Lower lobe of right lung (tissue), 2 donors: ENCODE measurements at places on chromosomes 2 and 18. TPM values are rescaled to one million over a fixed set of nuclear protein-coding genes. Genes with fewer than 3 reads are reported as not detected.

The SLC5A7 gene
- total RNA-seq, result 0.30 TPM

The TMEM247 gene
- total RNA-seq, result not detected

The DSG2 gene
- 27.6 TPM for total RNA-seq

The NHEJ1 gene
- 13.0 TPM for total RNA-seq

GRCh38 chr18:13291745-13292447 is 73.3 kb downstream of the LDLRAD4 start:
- no peak overlapping the region for H3K27ac ChIP-seq
- no peaks in the 10 kb centered on the region for H3K27me3 ChIP-seq
- H3K4me1 ChIP-seq, result no peaks in the 10 kb centered on the region
- no peak for DNase-seq
- no peaks in the 10 kb centered on the region for H3K36me3 ChIP-seq
- H3K4me3 ChIP-seq, result no peak overlapping the region

- H3K4me3 ChIP-seq, result no peak overlapping the region
- H3K27me3 ChIP-seq, result peaks cover 11% of the 10 kb centered on the region
- DNase-seq, result no peak
- no peak overlapping the region for H3K27ac ChIP-seq
- no peaks in the 10 kb centered on the region for H3K4me1 ChIP-seq
These were observed 120.4 kb upstream of the ACKR3 start for GRCh38 chr2:236449167-236449761.

DNA sequence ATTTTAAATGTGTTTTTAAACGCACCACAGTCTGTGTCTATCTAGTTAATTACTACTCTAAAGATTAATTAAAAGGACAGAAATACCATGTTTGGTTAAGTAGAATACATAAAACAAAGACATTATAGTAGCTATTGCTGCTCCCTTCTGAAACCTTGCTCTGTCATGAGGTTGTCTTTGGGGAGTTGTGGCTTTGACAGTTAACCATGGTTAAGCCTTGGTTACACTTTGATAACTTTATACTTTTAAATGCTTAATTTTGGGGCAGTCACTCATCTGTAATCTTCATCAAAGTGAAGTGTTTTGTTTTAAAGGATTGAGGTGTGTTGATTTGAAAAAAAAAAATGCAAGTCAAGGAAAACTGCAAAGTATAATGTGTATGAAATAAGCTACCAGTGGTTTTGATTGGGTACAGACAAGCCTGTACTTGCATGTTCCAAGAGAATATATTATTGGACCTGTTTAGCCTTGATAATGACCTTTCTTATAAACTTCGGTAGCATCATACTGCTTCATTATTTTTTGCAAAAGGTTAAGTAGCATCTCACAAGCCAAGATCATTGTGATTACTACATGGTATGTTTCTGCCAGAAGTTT is 29.8 kb upstream of the TBR1 start:
- DNase-seq, result no peak
- H3K36me3 ChIP-seq, result peaks cover 22% of the 10 kb centered on the region
- H3K4me1 ChIP-seq, result no peaks in the 10 kb centered on the region
- no peaks in the 10 kb centered on the region for H3K27me3 ChIP-seq
- no peak overlapping the region for H3K27ac ChIP-seq

- H3K27me3 ChIP-seq, result peaks cover 3% of the 10 kb centered on the region
- no peak overlapping the region for H3K27ac ChIP-seq
- H3K4me3 ChIP-seq, result no peak overlapping the region
- DNase-seq, result no peak
- H3K36me3 ChIP-seq, result no peaks in the 10 kb centered on the region
- peaks cover 9% of the 10 kb centered on the region for H3K4me1 ChIP-seq
These were observed 96.8 kb downstream of the SP3 start for GRCh38 chr2:173868406-173868805.

- H3K27me3 ChIP-seq, result no peaks in the 10 kb centered on the region
- no peak overlapping the region for H3K27ac ChIP-seq
- no peaks in the 10 kb centered on the region for H3K36me3 ChIP-seq
- no peak overlapping the region for H3K4me3 ChIP-seq
These were observed 35.2 kb downstream of the SPOPL start for GRCh38 chr2:138536740-138537139.

- H3K4me1 ChIP-seq, result no peaks in the 10 kb centered on the region
- no peak for DNase-seq
- H3K4me3 ChIP-seq, result no peak overlapping the region
These were observed 758.4 kb upstream of the KLHL29 start for GRCh38 chr2:22626621-22627020.

DNA sequence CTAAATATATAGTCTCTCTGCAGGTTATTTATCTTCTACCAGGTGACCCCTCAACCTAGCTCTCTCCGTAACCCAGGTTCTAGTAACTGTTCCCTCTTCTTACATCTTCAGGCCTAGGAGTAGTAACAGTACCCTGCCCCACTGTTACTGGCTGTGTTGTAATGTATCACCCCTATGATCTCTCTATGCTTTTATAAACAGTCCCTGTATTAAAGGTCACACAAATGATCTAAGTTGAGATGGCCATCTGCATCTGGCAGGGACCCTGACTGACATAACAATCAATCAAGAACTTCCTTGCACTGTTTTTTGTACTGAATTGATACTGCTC is 219.7 kb upstream of the STK17B start:
- no peak for DNase-seq
- no peaks in the 10 kb centered on the region for H3K27me3 ChIP-seq
- no peaks in the 10 kb centered on the region for H3K36me3 ChIP-seq
- no peaks in the 10 kb centered on the region for H3K4me1 ChIP-seq

DNA sequence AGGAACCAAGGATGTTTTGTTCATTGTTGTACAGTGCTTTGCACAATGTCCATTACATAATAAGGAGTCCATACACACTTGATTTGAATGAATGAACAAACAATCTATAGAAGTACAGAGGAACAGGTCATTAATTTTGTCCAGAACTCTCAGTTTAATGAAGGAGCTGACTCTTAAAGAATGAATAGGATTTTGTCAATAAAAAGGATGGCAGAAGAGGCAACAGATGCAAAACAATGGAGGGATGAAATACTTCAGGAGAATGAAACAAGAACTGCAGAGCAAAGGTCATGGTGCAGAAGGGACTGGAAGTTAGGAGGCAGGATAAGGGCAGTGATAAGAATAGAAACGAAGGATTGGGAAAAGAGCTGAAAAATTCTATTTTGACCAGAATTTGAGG is 28.7 kb upstream of the COL5A2 start:
- no peaks in the 10 kb centered on the region for H3K36me3 ChIP-seq
- no peaks in the 10 kb centered on the region for H3K27me3 ChIP-seq
- no peaks in the 10 kb centered on the region for H3K4me1 ChIP-seq
- H3K4me3 ChIP-seq, result no peak overlapping the region

GRCh38 chr2:235230821-235231601 is 262.8 kb upstream of the AGAP1 start:
- no peak overlapping the region for H3K27ac ChIP-seq
- no peaks in the 10 kb centered on the region for H3K27me3 ChIP-seq
- peaks cover 8% of the 10 kb centered on the region for H3K4me1 ChIP-seq
- no peak for DNase-seq

DNA sequence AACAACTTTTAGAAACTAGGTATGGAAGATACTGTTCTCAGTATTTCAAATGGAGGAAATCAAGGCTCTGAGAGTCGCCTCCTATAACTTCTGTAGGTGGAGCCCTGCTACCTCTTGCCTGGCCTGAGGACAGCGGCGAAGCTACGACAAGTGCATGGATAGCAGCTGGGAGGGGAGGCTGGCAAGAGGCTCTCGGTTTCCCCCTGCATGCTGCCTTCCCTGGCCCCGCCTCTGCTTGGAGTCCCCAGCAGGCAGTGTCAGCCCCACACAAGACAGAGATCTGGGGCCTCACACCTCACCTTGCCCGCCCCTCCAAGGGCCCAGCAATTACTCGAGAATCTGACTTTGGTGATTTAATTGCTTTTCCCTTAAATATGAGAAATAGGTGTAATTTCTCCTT is 107.6 kb upstream of the POU3F3 start:
- H3K27me3 ChIP-seq, result peaks cover 8% of the 10 kb centered on the region
- no peak overlapping the region for H3K4me3 ChIP-seq
- H3K27ac ChIP-seq, result no peak overlapping the region

DNA sequence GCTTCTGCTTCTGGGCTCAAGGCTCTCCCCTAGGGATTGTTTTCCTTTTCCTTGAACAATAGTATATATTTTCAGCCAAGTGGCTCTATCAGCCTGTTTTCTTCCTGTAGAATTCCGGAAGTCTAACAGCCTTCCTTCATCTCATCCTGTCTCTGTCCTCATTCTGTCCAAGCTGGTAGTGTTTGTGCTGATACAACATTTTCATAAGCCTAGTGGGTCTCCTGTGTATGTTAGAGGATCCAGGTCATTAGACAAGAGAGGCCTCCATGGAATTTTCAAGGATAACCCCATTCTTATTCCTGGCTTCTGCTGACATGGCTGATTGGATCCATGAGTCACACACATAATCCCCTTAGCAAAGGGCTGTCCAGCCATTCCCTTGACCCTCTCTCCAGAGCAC is 467.6 kb downstream of the PTPRM start:
- no peak overlapping the region for H3K4me3 ChIP-seq
- DNase-seq, result no peak
- H3K36me3 ChIP-seq, result no peaks in the 10 kb centered on the region
- H3K27me3 ChIP-seq, result no peaks in the 10 kb centered on the region

DNA sequence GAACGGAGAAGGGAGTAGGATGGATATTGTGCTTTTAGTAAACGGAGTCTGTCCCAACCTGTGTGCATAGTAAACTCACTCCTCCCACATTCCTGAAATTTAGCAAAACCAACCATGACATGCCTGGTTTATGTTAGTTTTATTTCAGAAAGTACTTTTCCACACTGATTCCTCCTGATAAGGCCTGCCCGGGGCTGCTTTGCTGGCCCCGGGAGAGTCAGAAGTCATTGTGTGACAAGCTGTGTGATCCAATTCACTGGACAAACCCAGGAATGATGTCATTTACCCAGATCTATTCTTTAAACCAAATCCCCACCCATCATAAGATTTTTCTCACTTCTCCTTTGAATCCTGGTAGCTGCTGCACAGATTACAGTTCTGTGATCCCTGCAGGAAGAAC is 109.0 kb downstream of the SETBP1 start:
- no peaks in the 10 kb centered on the region for H3K27me3 ChIP-seq
- H3K4me1 ChIP-seq, result peaks cover 38% of the 10 kb centered on the region
- no peak for DNase-seq

DNA sequence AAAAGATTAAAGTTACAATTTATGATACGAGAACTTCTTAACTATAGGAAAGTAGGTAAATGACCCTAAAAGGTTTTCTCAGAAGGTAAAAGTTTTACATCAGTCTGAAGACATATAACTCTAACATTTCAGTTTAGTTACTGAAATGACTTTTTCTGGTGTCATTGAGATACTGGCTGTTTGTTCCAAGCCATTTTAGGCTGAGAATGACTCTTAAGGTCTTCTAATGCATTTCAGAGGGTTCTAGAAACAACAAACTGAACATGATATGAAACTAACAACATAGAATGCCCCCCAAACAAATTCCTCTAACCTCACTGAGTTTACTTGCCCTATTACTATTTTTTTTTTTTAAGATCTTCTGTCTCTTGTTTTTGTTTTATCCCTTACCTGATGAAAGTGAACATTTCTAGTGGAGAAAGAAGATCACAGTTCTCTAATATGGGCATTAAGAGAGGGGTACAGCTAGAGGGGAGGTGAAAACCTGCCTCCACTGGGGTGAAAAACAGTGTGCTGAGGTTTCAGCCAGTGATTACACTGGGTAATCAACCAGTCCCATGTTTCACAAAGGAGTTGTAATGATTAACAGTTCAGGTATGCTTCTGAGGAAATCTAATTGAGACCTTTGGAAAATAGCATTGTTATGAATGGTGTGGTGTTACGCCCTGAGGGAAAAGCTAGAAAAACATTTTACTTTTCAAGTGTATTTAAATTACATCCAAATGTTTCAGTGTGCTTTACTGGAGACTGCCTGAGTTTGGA is 11.2 kb downstream of the NABP1 start:
- H3K4me1 ChIP-seq, result peaks cover 11% of the 10 kb centered on the region
- H3K27ac ChIP-seq, result no peak overlapping the region
- no peaks in the 10 kb centered on the region for H3K27me3 ChIP-seq
- H3K4me3 ChIP-seq, result no peak overlapping the region
- H3K36me3 ChIP-seq, result peaks cover 38% of the 10 kb centered on the region

- H3K36me3 ChIP-seq, result peaks cover 11% of the 10 kb centered on the region
- peak; percentile 56 for DNase-seq
- H3K4me1 ChIP-seq, result peaks cover 46% of the 10 kb centered on the region
These were observed 593 bp upstream of the ACTR2 start for GRCh38 chr2:65227020-65227455.

DNA sequence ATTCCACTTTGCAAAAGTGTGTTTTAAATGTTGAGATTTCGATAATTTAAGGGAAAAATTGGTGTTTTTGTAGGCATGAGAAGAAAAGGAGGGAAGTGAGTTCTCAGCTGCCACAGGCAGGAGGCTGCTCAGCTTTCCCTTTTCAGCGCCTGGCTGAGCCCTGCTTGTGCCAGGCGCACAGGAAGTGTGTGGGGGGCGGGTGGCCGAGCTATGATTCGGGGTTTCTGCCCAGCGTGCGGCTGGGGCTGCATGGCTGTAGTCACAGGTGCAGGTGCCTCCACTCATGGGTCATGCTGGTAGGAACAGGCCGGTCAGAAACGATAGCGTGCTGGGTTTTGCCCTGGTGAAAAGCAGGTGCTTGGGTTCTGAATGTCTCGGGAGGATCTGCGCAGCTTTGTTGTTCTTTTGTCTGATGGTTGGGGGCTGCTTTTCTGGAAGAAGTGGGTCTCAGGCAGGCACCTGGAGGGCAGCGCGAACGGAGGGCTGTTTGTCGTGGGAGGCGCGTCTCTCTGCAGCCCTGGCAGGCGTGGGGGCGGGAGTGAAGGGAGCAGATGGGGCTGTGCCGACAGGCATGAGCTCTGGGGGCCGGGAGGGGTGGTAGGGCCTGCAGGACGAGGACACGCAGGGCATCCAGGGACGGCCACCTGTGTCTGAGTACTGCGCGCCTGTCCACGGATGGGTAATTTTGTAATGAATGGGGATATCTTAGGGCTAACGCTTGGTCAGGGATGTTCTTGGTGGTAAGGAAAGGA is 2.1 kb downstream of the KCNG2 start:
- peaks cover 48% of the 10 kb centered on the region for H3K27me3 ChIP-seq
- H3K36me3 ChIP-seq, result no peaks in the 10 kb centered on the region
- no peak for DNase-seq
- H3K4me3 ChIP-seq, result no peak overlapping the region

GRCh38 chr18:21700528-21701075 is 4.0 kb downstream of the ABHD3 start:
- no peaks in the 10 kb centered on the region for H3K27me3 ChIP-seq
- peaks cover 14% of the 10 kb centered on the region for H3K36me3 ChIP-seq
- peaks cover 9% of the 10 kb centered on the region for H3K4me1 ChIP-seq
- H3K27ac ChIP-seq, result no peak overlapping the region
